Astrocyte (in vitro differentiated cells and primary cell): ENCODE measurements at places on chromosomes 6 and 20.

- DNase-seq = no peak
Observed at GRCh38 chr6:34125939-34126338, 19.9 kb downstream of the GRM4 start.

DNA sequence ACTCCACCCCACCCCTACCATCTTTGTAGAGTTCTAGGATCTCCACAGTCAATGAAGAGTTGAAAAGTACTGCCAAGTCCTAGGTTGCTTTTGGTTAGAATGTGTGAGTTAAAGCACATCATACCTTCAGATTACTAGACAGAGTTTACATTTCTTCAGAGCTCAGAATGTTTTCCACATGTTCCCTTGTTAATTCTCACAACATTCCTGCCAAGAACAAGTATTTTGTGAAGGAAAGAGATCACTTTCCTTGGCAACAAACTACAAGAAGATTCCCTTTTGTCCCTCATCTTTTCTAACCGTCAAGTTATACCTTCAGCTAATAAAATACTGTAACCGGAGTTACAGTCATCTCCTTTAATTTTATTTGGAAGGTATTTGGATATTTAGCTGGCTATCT lies 266.8 kb downstream of the ZFAND3 start:
- DNase-seq = no peak

GRCh38 chr6:18997375-18997826 lies 610.3 kb downstream of the RNF144B start:
- peak; percentile 47 for DNase-seq

DNA sequence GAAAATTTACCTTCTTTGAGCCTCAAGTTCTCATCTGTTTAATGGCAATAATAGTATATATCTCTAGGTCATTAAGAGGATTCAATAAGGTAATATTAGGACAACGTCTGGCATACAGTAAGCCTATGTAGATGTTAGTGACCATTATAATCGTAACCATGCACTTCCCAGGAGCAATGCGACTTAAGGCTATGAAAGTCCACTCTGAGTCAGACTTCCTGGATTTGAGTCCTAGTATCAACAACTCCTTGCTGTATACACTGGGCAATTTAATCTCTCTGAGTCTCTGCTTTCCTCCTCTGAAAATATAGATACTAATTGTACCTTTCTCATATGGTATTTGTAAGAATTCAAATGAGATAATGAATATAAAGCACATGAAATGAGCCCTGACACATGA lies 168.1 kb upstream of the HDDC2 start:
- DNase-seq = no peak

GRCh38 chr6:73051147-73051546 lies 174.1 kb downstream of the KHDC1L start:
- DNase-seq = no peak

GRCh38 chr6:35142588-35143569 lies 1.7 kb upstream of the TCP11 start:
- peak; percentile 18 for DNase-seq

- no peak for DNase-seq
Observed at GRCh38 chr6:50821441-50822077, 2.9 kb downstream of the TFAP2B start.

DNA sequence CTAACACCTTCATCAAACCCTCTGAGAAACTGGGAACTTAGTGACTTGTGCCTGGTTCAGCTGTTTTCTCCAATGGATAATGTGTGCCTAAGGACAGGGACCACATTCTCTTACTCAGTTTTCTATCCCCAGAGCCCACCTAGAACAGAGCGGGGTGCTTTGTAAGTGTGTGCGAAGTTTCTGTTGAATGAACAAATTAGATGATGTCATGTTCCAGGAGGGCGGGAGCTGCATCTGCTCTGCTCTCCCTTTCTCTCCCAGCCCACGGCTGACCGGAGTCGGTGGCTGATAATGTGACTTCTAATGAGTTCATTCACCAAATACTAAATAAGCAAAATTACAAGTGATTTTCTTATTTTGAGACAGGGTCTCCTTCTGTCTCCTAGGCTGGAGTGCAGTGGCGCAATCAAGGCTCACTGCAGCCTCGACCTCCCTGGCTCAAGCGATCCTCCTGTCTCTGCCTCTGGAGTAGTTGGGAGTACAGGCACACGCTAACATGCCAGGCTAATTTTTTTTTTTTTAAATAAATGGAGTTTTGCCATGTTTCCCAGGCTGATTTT lies 60.7 kb upstream of the FNDC1 start:
- DNase-seq = no peak

- no peak for DNase-seq
Observed at GRCh38 chr6:8075185-8075584, 11.0 kb upstream of the BLOC1S5 start.

DNA sequence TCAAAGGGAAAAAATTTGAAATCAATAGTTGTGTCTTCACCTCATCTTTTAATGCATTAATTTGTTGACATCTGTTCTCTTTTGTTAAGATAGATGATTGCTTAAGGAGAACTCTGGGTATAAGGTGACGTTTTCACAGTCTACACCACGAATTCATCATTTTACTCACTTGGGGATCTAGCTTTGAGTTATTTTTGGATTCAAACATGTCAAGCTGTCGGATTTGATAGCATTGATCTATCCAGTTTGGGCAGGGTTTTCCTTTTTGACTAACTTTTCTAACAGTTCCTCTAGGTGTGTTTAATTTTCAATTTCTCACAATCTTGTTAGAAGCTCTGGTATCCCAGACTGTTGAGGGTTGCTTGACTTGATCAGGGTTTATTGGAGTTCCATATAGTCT lies 49.6 kb downstream of the HECA start:
- DNase-seq = no peak

DNA sequence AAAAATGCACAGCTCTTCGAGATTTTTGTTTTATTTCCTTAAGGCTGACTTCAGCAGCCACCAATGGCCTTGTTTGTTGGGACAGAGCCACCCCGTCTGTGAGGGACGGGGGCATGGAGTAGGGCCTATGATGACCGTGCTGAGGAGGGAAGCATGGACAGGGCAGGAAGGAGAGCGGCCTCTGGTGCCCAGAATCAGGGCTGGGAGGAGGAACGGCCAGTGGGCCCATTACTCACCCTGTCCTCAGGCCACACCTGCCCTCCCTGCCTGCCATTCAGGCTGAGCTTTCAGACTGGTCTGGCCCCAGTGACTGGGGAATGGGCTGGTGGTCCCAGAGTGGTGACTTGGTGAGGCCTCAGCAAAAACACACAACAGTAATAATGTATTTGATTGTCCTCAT lies 104.4 kb downstream of the SMOC2 start:
- DNase-seq = no peak

- DNase-seq = no peak
Observed at GRCh38 chr6:115898246-115898645, 162.4 kb downstream of the FRK start.

- peak; percentile 100 for DNase-seq
Observed at GRCh38 chr6:169070506-169071176, 183.0 kb downstream of the THBS2 start.

GRCh38 chr6:166658792-166659150 lies 31.7 kb upstream of the RPS6KA2 start:
- no peak for DNase-seq

DNA sequence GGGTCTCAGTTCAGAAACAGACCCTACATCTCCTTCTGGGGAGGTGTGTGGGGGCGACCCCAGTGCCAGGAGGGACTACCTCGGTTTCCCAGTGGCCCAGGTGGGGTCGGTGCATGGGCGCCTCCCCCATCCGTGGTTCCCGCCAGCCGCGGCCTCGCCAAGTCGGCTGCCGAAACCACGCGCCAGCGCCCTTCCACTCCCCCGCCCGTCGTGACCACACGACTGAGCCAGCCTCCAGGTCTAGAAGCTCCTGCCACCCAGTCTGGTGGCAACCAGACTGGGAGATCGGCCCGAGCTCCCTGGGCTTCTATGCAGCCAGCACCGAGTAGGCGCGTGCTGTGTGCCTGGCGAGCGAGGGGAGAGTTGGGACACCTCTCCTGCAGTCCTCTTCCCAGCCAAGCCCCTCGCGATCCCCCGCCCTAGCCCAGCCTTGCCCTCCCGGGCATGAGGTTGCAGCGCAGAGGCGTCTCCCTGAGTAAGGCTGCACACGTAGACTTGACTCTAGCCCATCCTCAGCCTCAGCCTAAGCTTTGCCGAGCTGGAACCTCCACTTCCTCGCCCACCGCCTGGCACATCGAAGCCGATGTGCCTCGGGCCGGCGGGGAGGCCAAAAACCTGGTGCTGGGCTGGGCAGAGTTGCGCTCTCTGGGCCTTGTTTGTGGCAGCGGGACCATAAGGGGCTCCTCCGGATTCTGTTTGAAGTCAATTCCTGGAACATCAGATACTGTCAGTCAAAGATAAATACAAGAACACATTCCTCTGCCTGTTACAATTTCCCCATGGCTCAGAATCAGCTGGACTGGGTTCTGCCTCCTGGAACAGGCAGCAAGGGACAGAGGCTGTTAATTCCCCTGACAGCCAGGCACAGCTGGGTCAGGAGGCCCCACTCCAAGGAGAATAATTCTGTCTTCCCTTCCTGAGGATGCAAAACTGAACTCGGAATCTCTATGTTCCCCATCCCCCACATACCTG lies 1.5 kb upstream of the CPNE5 start:
- no peak for DNase-seq

DNA sequence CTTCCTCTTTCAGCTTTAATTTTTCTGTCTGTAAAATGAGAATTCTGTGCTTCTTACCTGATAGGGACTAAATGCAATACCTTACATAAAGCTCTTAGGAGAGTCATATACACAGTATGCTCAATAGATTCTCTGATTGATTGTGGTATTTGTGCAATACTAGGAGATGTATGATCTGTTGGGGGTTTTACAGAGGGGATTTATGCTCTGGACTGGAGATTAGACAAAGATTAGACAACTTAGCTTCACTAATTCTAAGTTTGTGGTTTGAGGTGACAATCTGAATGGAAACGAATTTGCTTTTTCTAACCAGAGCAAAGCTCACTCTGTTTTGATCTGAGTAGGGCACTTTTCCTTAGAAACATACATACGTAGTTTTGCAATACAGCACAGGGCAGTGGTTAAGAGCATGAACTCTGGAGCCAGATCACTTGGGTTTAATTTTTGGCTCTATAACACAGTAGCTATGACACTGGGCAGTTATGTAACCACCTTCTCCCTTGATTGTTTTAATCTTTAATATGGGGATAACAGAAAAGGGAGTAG lies 126.2 kb downstream of the RNF144B start:
- DNase-seq = no peak

GRCh38 chr6:96755096-96755495 lies 82.2 kb downstream of the GPR63 start:
- no peak for DNase-seq

DNA sequence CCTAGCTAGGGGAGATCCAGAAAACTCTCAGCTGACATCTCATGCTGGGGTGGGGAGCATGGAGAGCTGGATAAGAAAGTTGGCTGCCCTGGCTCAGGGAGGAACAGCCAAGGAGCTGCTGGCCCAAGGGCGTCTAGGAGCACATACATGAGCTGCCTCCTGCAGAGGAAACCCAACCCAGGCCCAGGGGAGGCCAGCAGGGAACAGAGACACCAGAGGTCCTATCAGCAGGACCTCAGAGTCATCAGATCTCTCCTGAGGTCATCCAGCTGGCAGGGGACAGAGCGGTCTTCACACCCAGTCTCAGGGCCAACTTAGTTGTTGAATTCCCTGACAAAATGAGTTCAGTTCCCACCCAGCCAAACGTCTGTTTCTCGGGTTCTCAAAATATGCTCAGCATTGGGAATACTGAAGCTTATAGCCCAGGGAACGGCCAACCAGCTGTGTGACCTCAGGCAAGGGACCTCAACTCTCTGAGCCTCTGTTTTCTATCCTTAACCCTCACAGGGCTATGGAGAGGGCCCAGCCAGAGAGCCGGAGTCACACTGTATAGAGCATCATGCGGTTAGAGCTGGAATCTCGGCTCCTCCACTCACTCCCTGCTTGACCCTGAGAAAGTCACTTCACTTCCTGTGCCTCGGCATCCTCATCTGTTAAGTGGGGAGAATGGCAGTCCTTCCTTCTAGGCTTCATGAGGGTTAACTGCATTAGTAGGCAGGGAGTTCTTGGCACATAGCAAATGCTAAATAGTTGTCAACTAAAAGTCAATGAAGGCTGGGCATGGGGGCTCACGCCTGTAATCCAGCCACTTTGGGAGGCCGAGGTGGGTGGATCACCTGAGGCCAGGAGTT lies 13.8 kb downstream of the ADA start:
- DNase-seq = no peak

GRCh38 chr20:14197097-14197496 lies 140.3 kb downstream of the FLRT3 start:
- DNase-seq = peak; percentile 77

- DNase-seq = no peak
Observed at GRCh38 chr20:64217539-64218221, 37.9 kb upstream of the PCMTD2 start.

- DNase-seq = no peak
Observed at GRCh38 chr6:11522812-11523605, 14.5 kb upstream of the TMEM170B start.

DNA sequence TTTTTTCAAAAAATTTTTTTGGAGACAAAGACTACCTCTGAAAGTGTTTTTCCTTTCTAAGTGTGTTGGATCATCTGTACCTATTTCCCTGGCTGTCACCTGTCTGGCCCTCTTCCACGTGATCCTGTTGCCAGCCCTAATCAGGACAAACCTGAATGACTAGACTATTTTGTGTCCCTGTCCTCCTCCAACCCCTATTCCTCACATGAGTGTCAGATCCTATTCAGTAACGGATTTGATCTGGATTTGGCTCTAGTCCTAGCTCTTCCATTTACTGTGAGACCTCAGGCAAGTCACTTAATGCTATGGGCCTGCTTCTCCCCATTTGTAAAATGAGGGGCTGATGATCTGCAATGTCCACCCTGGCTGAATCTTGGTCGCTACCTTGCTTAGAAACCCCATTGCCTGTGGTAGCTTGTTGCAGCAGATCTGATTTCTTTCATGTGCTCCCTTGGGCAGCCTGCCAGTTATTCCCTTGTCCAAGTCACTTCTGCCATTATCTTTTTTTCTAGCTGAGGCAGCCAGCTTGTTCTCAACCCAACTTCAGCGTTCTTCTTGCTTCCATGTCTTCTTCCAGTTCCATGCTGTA lies 4.8 kb downstream of the PHF20 start:
- peak; percentile 33 for DNase-seq

- no peak for DNase-seq
Observed at GRCh38 chr6:82786248-82786647, 279.4 kb downstream of the UBE3D start.

GRCh38 chr6:20922743-20923142 lies 388.5 kb downstream of the CDKAL1 start:
- no peak for DNase-seq

DNA sequence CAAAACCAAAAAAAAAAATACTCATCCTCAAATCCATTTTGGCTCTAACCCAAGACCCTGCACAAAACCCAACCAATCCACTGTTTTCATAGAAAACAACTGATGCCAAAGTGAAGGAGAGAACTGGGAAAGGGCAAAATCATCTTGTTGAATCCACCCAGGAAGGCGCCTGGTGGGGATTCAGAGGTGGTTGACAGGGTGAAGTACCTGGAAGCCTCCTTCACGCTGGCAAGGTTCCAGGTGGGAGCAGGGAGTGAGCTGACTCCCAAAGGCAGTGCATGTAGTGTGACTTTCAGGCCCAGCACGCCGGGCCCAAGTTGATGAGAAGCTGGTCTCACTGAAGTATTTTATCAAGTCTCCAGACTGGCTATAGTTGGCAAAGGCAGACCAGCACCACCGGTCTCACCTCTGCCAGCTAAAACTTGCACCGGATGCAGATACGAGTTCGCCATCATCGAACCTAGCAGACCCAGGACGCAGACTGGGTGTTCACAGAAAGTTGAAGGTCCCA lies 16.5 kb downstream of the PPP1R10 start:
- DNase-seq = no peak

GRCh38 chr6:105072798-105073199 lies 107.0 kb downstream of the POPDC3 start:
- DNase-seq = peak; percentile 10
